ENCODE measurements at places on chromosomes 1 and 21.

- no peak for DNase-seq
Observed at GRCh38 chr1:4684864-4685522, 30.6 kb downstream of the AJAP1 start.

DNA sequence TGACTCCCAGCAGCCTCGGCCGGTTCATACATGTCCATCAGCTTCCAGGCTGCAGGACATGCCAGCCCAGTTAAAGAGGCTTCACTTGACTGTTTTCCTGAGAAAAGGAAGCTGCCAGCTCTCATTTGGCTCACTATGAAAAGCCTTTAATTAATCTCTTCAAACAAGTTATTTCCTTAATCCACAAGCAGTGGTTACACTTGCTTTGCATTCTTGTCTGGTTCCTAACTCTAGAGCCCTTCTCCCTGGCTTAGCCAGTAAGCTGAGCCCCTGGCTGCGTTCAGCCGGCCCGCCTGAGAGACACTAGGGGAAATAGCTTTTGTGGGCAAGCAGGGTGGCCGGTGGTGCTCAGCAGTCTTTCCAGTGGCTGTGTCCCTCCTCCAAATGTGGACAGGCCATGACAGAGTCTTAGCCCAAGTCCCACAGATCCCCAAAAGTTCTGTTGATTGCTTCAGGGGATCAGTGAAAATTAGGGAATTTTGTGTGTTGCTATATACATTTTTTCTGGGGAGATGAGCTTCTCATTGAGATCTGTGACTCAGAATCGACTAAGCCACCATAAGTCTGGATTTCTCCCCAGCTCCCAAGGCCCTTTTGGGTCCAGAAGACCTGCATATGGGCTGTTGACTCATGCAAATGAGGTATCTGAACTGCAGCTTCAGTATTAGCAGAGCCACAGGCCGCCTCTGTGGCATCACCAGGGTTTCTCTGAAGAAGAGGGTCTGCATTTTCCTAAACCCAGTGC, 10.1 kb downstream of the ATF3 start:
- no peak for DNase-seq

GRCh38 chr1:113660088-113660487, 99.2 kb downstream of the PHTF1 start:
- no peak for DNase-seq

- DNase-seq, result no peak
Observed at GRCh38 chr1:223538981-223539380, 126.5 kb downstream of the CAPN8 start.

- no peak for DNase-seq
Observed at GRCh38 chr21:15444118-15444960, 285.4 kb upstream of the USP25 start.

DNA sequence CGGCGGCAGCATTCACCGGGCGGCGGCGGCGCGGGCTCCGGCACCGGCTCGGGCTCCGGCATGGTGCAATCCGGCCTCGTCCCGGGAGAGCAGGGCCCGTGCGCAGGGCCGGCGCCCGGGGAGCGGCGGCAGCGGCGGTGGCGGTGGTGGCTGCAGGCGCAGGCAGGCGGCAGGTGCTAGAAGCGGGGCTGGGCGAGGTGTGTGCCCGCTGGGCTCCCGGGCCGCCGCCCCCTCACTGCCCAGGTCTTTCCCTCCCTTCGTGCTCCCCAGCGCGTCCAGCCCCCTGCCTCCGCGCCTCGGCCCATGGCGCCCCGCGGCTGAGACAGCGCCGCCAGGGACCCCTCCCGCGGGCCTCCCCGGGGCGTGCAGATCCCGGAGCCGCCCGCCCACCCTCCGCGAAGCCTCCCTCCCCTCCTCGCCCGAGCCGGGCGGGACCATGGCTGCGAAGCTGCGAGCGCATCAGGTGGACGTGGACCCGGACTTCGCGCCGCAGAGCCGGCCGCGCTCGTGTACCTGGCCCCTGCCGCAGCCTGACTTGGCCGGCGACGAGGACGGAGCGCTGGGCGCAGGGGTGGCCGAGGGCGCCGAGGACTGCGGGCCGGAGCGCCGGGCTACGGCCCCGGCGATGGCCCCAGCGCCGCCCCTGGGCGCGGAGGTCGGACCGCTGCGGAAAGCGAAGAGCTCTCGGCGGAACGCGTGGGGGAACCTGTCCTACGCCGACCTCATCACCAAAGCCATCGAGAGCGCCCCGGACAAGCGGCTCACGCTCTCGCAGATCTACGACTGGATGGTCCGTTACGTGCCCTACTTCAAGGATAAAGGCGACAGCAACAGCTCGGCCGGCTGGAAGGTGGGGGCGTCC, 492 bp downstream of the FOXO6 start:
- DNase-seq, result no peak

DNA sequence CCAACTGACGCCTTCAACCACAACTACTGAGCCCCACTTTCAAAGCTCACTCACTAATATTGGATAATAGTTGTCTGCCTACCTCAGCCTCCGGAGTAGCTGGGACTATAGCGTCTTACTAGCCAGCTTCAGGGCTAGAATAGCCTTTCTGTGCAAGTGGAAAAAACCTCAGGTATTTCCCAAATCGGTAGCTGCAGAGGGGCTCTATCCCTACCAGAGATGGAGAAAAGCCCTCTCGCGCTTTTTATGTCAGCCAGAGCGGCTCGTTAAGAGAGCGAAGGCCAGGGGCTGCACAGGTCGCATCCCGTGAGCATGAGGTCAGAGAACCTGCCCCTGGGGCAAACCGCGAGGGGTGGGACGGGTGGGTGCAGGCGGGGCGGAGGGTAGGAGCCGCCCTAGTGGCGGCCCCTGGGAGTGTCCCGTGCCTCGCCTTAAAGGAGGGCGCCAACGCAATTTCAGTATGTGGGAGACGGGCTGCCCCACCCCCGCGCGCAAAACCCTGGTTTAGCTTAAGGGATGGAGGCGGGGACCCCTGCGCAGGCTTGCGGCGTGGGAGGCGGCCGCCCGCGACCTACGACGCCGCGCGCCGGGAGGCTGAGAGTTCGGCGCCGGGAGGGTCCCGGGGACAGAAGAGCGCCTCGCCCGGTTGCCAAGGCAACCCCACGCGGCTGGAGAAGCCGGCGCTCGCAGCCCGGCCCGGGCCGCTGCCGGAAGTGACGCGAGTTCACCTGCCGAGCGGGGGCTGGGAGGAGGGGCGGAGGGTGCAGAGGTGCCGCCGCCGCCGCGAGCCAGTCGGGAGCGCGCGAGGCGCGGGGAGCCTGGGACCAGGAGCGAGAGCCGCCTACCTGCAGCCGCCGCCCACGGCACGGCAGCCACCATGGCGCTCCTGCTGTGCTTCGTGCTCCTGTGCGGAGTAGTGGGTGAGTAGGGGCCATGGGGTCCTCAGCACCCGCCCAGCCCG, at the start of gene CXADR:
CXADR (plus strand) TSS at position 791 of the 961 bp plus-strand sequence; CDS start at position 878, 87 bp downstream.
- DNase-seq, result peak; percentile 65

GRCh38 chr1:202234331-202235002, 40.9 kb downstream of the LGR6 start:
- no peak for DNase-seq

- no peak for DNase-seq
Observed at GRCh38 chr1:108585313-108585712, 25.4 kb downstream of the EEIG2 start.

GRCh38 chr1:148334339-148335130, 148.6 kb downstream of the PPIAL4G start:
- peak; percentile 54 for DNase-seq

DNA sequence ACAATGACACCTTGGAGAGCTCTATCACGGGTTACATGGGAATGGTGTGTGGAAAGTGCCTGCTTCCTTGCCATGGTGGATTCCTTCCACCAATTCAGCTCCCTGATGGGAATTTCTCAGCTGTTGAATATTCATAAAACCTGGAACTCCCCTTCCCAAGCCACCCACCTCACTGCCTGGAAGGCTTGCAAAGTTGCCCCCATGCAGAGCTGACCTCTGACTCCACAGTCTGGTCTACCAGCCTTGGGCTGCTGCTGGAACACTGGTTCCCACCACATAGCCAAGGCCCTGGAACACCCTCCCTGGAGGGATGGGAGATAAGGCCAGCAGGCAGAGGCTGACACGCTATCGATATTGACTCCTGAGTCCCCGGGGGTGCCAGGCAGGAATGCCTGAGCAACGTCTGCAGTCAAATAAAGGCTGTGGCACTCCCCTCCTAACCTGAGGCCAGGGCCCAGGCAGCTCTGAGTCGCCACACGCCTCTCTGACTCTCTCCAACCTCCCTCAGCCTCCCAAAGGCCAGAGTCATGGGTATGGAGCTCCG, 8.8 kb downstream of the CCDC24 start:
- no peak for DNase-seq

DNA sequence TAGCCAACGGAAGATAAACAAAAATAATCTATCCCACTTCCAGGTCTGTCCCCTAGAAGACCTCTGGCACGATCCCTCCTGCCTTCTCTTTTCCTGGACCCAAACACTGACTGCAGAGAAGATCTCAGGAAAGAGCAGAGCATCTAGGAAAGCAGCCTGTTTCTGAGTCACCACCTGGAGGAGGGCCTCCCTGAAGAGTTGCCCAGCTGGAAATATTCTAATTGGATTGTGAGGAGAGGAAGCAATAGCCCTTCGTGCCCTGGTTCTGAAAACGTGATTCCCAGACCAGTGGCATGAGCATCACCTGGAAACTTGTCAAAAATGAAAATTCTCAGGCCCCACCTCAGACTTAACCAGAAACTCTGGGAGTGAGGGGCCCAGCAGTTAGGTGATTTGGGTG, 411.1 kb downstream of the SETD4 start:
- no peak for DNase-seq

DNA sequence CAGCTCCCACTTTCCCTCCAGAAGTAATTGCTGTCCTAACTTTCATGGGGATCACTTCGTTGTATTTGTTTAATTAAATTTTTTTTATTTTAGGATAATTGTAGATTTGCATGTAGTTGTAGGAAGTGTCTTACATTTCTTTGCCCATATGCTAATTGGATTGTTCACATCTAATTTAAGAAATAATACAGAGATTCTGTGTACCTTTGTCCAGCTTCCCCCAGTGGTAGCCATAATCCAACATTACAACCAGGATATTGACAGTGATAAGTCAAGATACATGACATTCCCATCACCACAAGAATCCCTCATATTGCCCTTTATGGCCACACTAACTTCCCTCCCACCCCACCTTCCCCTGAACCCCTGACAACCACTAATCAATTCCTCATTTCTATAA, 136.6 kb downstream of the PRDM2 start:
- no peak for DNase-seq

GRCh38 chr1:199399996-199400724, 627.4 kb upstream of the NR5A2 start:
- DNase-seq, result no peak

DNA sequence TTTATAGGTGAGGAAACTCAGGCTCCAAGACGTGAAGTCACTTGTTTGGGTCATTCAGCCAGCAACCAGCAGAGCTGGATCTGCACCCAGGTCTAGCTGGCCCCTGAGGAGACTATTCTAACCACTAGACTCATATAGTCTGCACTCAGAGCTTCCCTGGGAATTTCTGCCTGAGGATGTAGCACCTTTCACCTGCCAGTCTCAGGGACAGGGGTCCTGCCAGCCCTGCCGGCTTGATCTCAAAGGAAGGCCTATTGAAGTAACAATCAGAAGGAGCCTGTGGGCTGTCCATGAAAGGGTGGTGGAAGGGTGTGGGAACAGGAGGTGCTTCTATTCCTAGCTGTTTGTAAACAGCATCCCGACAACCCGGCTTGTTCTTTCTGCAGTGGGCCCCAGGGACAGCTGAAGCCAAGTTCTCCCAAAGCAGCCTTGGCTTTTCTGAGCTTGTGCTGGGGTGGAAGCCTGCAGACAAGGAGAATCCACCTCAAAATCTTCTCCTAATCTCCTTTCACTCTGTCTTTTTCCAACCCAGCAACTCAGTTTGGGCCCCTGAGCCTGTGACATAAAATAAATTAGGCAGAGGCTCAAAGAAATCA, 7.8 kb downstream of the LMOD1 start:
- DNase-seq, result no peak

GRCh38 chr1:26666855-26667254, 29.0 kb upstream of the ARID1A start:
- DNase-seq, result no peak

GRCh38 chr1:38662126-38662525, 197.4 kb downstream of the RRAGC start:
- no peak for DNase-seq

- DNase-seq, result no peak
Observed at GRCh38 chr21:42030311-42030710, 20.2 kb upstream of the ZBTB21 start.

GRCh38 chr1:154992721-154993571, 440 bp upstream of the LENEP start:
- no peak for DNase-seq

DNA sequence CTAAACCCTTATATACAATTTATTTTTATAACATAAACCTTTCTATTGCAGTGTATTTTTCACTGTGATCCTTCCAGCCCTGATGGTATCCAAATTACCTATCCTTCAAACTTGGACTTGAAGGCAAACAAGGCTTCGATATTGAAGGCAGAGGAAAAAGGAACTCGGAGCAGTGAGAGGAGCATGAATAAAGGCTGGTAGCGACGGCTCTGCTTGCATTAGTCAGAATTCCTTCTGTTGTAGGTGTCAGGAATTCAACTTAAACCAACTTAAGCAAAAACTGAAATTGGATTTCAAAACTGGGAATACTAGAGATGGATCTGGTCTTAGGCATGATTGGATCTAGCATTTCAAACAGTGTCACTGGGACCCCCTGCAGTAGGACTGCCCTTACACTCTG, 17.8 kb upstream of the SSX2IP start:
- no peak for DNase-seq

GRCh38 chr21:45332415-45332814, 44.7 kb upstream of the POFUT2 start:
- DNase-seq, result no peak

- peak; percentile 86 for DNase-seq
Observed at GRCh38 chr1:2314803-2315673, 76.3 kb downstream of the MORN1 start.

GRCh38 chr1:3530926-3531818, 76.7 kb downstream of the ARHGEF16 start:
- peak; percentile 88 for DNase-seq

DNA sequence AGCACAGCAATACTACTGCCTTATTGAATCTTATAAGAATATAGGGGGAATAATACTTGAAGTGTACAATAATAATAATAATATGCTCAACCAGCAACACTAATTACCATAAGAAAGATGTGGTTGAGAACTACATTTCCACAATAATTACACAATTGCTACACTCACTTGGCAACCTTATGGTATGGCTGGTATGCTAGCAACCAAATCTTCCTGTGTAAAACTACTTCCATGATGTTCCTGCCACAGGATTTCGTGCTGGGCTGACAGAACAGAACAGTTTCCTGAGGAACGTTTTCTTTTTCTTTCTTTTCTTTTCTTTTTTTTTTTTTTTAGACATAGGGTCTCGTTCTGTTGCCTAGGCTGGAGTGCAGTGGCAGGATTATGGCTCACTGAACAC, 50.6 kb downstream of the KIF26B start:
- no peak for DNase-seq

GRCh38 chr1:67298762-67299161, 8.9 kb upstream of the IL12RB2 start:
- DNase-seq, result no peak

- no peak for DNase-seq
Observed at GRCh38 chr1:238639861-238640260, 746.5 kb upstream of the CHRM3 start.

DNA sequence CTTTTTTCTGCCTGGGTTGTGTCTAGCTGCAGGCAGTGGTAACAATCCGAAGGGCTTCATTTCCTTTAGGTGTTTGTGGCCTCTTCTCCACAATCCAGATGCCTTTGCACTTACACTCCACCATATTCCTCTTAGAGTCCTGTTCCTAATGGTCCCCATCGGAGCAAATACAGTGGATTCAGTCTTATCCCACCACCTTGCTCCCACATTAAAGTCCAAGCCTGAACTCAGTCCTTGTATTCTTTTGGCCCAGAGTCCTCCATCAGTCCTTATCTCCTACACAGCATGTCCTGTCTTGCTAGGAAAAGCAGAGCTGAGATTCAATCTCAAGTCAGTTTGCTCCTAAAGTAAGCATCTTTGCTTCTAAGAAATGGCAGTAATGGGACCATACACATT, 8.8 kb downstream of the CYP2J2 start:
- no peak for DNase-seq

Measured in CD4-positive, alpha-beta T cell (primary cell).